ENCODE measurements at places on chromosomes 2 and 18. TPM values are rescaled to one million over a fixed set of nuclear protein-coding genes. Genes with fewer than 3 reads are reported as not detected.

The SERPINB11 gene
- not detected for total RNA-seq

The IL18RAP gene
- total RNA-seq: not detected

The SALL3 gene
- not detected for total RNA-seq

The SLC4A5 gene
- 0.25 TPM for total RNA-seq

The VAMP5 gene
- 89.2 TPM for total RNA-seq

The TUBA3E gene
- not detected for total RNA-seq

The CCDC138 gene
- total RNA-seq: 3.9 TPM

The PRSS56 gene
- total RNA-seq: not detected

The SLC9A4 gene
- total RNA-seq: not detected

The IL1B gene
- total RNA-seq: not detected

The EMILIN2 gene
- 1.3 TPM for total RNA-seq

The HOXD4 gene
- 2.5 TPM for total RNA-seq

The ALKAL2 gene
- total RNA-seq: not detected

The FBXO48 gene
- 0.25 TPM for total RNA-seq

The FEV gene
- total RNA-seq: not detected

The MCM6 gene
- total RNA-seq: 17.4 TPM

The NIF3L1 gene
- 14.4 TPM for total RNA-seq

The NT5DC4 gene
- total RNA-seq: not detected

The CCDC93 gene
- total RNA-seq: 17.7 TPM

The MFSD2B gene
- under 0.01 TPM for total RNA-seq

The ZFAND2B gene
- 22.1 TPM for total RNA-seq

The MFF gene
- total RNA-seq: 35.4 TPM

The SP5 gene
- not detected for total RNA-seq

The TMEM198 gene
- total RNA-seq: not detected

The EVX2 gene
- total RNA-seq: not detected

The C2orf78 gene
- total RNA-seq: not detected

The GBX2 gene
- 0.51 TPM for total RNA-seq

The DTNA gene
- total RNA-seq: 1.9 TPM

The LHCGR gene
- total RNA-seq: not detected

The RIT2 gene
- not detected for total RNA-seq

The SFTPB gene
- not detected for total RNA-seq

The REG3A gene
- not detected for total RNA-seq

The ABCB6 gene
- 27.3 TPM for total RNA-seq

The DCDC2C gene
- 0.13 TPM for total RNA-seq

The MMADHC gene
- total RNA-seq: 131 TPM

The ASB18 gene
- total RNA-seq: not detected

The CD28 gene
- under 0.01 TPM for total RNA-seq

The LOXHD1 gene
- under 0.01 TPM for total RNA-seq

The CD207 gene
- under 0.01 TPM for total RNA-seq

The LPIN2 gene
- total RNA-seq: 21.1 TPM

The COL3A1 gene
- 1.4 TPM for total RNA-seq

The ARL6IP6 gene
- total RNA-seq: 17.3 TPM

The ALPG gene
- not detected for total RNA-seq

The EPHA4 gene
- total RNA-seq: 2.2 TPM

The CDH20 gene
- not detected for total RNA-seq

The AQP12B gene
- not detected for total RNA-seq

The MROH2A gene
- not detected for total RNA-seq
